Stimulated activated CD4-positive, alpha-beta T cell treated with anti-CD3 and anti-CD28 coated beads, Interleukin-2, amount 100 ng/mL, for 24 hours (primary cell): ENCODE measurements at places on chromosomes 13 and 19.

- no peak for DNase-seq
Measured at GRCh38 chr13:104422668-104423067, 1356.5 kb upstream of the SLC10A2 start.

- DNase-seq = no peak
Measured at GRCh38 chr13:26616126-26616525, 58.6 kb downstream of the WASF3 start.

- DNase-seq = no peak
Measured at GRCh38 chr19:434152-434960, 25.4 kb upstream of the C2CD4C start.

DNA sequence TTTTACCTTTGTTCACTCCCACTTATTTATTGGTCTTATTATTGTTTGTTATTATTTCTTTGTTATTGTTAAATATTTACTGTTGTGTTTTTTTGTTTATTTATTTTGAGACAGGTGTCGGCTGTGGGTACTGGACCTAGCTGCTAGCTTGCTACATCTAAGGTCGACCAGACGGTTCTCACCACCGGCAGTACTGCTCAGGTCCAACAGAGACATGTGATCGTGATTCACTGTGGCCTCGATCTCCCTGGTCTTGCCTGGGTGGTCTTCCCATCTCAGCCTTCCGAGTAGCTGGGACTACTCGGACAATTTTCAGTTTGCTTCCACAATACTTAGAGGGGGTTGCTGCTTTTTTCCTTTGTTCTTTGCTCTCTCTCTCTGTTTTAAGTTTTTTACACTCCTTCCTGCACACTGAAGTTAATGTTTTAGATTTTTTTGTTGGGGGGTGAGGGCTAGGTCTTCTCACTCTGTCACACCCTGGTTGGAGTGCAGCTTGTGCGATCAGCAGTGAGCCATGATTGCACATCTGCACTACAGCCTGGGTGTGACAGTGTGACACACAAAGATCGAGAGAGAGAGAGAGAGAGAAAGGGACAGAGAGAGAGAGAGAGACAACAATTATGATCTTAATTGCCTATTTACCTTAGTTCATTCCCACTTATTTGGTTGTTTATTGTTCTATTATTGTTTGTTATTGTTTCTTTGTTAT is 1432.4 kb downstream of the UQCRFS1 start:
- no peak for DNase-seq

- peak; percentile 55 for DNase-seq
Measured at GRCh38 chr19:2455851-2456570, 748 bp downstream of the LMNB2 start.

DNA sequence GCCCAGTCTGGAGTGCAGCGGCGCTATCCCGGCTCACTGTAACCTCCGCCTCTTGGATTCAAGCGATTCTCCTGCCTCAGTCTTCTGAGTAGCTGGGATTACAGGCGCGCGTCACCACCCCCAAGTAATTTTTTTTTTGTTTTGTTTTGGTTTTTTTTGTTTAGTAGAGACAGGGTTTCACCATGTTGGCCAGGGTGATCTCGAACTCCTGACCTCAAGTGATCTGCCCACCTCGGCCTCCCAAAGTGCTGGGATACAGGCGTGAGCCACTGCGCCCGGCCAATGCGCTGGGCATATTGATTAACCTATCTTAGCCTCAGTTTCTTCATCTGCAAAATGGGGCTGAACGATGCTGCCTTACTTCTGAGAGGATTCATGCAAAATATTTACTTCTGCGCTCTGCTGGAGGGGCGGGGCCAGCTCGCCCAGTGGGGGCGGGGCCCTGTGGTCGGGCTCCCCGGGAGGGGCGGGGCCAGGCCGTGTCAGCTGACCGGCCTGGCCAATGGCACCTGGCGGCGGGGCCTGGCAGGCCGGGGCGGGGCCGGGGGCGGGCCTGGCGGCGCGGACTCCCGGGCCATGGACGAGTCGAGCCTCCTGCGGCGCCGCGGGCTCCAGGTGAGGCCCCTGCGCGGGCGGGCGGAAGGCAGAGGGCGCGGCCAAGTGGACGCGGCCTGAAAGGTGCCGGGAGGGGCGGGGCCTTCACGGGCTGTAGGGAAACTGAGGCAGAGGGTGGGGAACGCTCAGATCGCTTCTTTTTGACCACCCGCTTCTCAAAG is at the start of gene MAST3:
Gene MAST3, plus strand, starts transcription at position 562 of the 776 bp plus-strand sequence. Its CDS starts 15 bp downstream, at position 577.
- DNase-seq = peak; percentile 95

GRCh38 chr19:47230054-47230920 is 712 bp downstream of the BBC3 start:
- DNase-seq = peak; percentile 81

GRCh38 chr19:41821003-41821735 is 23.3 kb downstream of the LYPD4 start:
- peak; percentile 53 for DNase-seq

- DNase-seq = peak; percentile 9
Measured at GRCh38 chr19:41877916-41878905, 1.1 kb downstream of the CD79A start.

DNA sequence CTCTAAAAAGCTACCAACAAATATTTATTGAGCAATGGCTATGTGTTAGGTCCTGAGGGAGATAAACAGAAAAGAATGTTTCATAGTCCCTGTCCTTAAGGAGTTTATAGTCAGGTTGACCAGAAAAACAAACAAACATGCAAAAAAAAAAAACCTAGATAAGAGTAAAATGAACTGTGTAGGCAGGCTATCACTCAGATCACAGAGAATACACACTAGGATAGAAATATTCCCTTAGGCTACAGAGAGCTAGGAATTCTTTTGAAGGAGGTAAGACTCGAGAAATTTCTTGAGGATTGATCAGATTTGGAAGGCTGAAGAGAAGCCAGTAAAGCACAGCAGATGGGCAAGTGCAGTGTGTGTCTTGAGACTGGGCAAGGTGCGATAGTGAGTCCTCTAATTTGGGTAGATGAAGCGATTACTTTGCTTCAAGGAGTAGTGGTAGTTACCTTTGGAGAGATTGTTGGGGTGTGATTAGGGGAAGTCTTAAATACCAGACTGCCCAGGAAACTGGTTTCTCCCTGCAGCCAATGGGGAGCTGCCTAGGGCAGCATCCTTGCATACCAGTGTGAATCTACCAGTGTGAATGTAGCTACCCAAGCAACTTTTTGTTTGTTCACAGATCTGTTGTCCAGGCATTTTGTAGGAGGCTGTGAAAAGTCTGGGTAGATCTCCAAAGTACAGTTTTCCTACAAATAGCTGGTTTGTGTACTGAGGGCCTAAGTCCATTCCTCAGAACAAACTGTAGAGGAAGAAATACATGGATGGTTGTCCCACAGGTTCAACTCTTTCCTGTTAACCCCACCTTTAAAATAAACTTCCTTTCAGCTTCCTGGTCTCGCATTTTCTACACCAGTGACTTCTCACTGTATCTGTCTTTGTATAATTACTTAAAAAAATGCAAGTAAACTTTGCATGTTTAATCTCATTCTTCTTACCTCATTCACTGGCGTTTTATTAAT is 314.1 kb downstream of the KLF5 start:
- no peak for DNase-seq

- no peak for DNase-seq
Measured at GRCh38 chr13:77062097-77062496, 35.1 kb upstream of the FBXL3 start.

DNA sequence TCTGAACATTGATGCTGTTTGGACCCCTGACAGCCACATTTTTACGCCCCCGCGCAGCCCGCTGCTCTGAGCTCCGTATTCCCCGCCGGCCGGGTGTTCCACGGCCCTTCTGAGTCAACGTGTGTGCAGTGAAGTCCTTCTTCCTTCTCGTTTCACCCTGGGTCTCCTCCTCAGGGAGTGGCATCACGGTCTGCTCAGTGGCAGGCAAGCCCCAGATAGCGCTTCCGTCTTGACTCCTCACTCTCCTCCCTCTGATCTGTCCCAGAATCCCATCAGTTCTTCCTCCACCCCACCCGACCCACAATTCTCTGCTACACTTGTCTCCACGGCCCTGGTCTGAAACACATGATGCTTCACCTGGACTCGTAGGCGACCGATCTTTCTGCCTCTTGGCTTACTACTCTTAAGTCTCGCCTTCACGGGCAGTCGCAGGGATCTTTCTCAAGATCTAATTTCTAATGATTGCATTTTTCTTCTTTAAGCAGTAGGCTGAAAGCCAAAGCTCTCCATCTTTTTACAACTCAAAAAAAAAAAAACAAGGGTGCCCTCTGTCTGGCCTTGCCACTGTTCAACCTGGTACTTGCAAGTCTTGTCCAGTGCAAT is 33.9 kb downstream of the CCNE1 start:
- peak; percentile 41 for DNase-seq
